ENCODE measurements at places on chromosomes 1 and 21.
A peak's percentile ranks its signal among the peaks of the same experiment; 100 is the strongest.

DNA sequence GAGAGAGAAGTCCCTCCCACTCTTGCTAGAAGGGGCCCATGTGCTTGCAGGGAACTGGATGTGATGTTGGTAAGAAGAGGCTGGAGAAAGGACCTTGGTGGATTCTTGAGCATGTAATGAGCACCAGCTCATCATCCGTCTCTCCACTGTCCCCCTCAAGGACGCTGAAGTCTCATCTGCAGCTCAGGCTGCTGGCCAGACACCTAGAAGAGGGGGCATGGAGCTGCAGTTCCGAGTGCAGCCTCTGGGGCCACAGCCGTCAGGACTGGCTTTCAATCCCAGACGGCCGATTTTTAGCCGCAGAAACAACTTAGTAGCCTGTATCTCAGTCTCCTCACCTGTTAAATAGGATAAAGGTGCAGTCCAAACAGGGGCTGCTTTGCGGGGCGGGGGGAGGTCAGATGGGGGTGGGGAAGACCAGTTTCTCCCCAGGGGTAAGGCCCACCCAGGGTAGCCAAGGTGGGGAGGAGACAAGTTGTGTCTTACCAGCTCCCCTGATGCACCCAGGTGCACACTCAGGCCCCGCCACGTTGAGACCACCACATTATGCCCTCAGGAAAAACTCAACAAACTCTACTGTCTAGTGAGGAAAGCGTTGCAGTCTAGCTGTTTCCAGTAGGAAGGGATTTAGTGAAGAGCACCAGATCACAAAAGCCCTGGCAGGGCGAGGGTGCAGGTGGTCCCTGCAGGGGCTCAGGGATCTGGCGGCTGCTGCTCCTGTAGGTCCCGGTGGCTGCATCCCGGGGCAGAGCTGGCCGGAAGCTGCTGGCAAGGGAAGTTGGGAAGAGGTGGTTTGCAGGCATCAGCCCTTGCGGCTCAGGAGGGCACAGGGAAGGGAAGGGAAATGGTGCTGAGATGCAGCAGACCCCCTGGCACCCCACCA lies 29.5 kb downstream of the LDLRAP1 start:
- DNase-seq = peak; percentile 81

DNA sequence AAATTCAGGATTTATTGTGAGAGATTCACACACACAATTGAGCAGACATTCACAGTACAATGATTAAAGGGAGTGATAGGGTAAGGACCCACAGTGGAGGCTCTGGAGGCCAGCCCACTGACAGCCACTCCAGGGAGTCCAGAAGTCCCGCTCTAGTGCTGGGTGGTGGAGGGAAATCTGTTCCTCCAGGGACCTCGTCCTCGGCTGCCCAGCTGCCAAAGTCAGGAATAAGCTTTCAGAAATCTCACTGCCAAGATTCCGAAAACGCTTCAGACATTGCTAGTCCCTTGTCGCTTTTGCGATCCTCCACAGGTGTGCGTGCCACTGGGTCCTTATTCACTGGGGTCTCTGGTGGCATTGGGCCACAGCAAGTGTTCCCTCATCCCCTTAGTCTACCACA lies 2.3 kb downstream of the MX1 start:
- no peak for DNase-seq

- no peak for DNase-seq
Observed at GRCh38 chr1:12572522-12572921, 45.5 kb downstream of the DHRS3 start.

DNA sequence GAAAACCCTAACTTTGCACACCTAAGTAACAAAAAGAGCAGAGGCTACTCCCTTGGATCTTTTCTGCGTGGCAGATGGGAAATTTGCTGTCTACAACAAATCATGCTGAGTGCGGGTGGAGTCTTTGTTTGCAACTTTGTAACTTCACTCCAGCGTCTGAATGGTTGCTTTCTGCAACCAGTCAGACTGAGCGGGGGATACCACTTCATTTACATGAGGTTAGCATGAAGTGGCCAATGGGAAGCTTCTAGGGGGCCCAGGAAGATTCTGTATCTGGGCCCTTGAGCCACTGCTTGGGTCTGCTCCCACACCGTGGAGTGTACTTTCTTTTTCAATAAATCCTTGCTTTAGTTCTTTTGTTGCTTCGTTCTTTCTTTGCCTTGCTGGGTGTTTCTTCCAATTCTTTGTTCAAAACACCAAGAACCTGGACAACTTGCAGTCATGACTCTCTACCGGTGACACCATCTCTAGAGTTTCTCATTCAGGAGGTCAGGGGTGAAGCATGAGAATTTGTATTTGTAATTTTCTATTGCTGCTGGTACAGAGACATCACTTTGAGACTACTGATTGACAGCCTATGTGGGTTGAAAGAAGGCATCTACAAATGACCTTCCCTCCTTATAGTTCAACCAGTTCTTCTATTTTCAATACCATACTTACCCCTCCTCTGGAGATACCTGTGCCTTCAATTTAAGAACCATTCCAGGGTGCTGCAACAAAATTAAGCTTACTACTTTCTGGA lies 55.8 kb upstream of the RC3H1 start:
- no peak for DNase-seq

- DNase-seq = no peak
Observed at GRCh38 chr1:99858286-99858685, 8.1 kb downstream of the AGL start.

- no peak for DNase-seq
Observed at GRCh38 chr21:25859235-25859929, 124.6 kb downstream of the GABPA start.

DNA sequence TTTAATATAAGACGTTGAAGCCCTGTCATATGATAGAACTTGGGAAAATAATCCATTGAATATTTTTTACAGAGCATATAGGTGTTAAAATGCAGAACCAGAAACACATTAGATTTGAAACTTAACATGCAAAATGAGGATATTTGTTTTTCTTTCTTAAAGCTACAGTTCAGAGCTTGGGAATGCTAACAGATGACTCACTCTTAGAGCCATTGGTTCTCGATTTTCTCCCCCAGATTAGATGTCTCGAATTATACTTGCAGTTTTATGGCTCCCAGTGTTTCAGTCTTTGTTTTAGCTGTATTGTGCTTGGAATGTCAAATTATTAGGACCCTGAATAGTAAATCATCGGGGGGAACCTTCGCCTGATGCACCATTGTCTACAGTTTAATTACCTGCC lies 575.7 kb upstream of the ZP4 start:
- peak; percentile 32 for DNase-seq

DNA sequence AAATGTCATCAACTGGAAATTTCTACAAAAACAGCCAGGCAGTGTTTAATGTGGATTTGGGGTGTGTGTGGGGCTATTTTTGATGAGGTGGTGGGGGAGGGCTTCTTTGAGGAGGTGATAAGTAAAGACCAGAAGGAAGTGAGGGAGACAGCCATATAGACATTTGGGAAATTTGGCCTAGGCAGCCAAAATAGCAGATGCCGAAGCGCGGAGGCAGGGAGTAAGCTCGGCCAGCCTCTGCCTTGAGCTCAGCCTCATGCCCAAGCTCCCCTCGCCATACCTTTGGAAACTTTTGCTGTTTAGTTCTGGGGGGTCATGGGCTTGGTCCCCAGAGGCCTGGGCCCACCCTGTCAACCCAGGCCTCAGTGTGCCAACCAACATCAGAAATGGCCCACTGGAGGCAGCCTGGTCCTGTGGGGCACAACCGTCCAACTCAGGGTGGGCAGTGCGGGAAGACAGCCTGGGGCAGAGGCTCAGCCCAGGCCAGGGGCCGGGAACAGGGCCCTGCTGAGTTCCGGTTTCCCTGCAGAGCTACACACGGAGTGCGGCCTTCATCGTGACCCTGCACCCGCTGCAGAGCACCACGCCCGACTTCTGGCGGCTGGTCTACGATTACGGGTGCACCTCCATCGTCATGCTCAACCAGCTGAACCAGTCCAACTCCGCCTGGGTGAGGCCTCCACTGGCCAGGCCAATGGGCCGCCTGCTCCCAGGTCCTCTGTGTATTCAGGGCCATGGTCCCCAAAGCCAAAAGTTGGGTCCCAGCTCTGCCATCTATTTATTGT lies 84.0 kb downstream of the PTPRU start:
- no peak for DNase-seq

DNA sequence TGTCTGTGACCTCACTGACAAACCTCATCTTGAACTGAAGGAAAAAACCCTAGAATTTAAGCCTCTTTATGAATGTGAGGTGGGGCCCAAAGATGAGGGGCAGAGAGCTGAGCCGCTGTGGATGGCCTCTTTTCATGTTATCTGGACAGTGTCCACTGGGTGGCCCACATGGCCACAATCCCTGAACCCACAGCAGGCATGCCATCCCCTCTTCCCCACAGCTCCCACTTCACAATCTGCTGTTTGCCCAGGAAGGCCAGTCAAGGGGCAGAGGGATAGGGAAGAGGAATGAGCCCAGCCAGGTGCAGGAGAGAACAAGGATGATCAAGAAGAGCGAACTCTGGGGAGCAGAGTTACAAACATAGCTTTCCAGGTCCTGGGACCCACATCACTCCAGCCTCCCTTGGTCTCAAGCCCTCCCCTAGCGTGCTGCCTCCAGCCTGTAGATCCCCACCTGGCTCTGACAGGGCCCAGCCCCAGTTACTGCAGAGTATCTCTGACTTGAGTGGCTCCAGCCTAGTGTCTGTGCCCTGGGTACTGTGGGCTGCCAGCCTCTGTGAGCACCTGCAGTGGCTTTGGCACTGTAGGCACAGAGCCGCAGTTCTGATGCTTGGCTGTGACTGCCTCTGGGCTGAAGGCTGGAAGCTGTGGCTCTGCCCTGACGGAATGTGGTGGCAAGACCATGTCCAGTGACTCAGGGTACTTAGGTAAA lies 1.9 kb upstream of the SLFNL1 start:
- peak; percentile 51 for DNase-seq

GRCh38 chr1:58981392-58981791 lies 197.5 kb upstream of the JUN start:
- DNase-seq = no peak

DNA sequence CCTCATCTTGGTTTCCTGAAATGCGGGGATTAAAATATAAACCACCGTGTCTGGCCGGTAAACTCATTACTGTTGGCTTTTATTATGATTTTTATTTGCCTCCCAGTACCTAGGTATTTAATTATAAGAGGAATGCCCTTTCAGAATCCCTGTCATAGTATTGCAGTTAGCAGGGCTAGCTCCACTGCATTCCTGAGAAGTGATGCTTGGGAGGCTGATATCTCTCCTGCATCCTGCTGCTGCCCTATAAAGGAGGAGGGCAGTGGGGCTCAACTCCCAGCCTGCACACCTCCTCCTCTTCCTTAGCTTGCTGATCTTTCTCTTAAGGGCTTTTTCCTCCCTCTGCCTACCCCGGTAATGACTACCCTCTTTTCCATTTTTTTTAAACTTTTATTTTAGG lies 19.9 kb upstream of the DISC1 start:
- DNase-seq = peak; percentile 38

GRCh38 chr1:233459470-233459945 lies 132.0 kb downstream of the MAP3K21 start:
- DNase-seq = no peak

DNA sequence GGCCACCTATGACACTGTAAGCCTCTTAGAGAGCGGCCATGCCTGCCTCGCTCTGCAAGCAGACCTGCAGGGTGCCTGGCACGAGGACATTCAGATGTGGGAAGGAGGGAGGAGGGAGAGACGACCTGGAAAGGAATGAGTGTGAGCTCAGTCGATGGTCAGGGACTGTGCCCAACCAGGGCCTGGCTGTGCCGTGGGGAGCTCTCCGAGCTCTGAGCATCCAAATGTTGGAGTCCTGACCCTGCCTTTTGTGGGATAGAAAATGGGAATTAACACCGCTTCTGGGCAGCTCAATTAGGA lies 7.3 kb downstream of the CSTB start:
- no peak for DNase-seq

GRCh38 chr1:7085521-7085920 lies 300.3 kb downstream of the CAMTA1 start:
- no peak for DNase-seq

- DNase-seq = peak; percentile 98
Observed at GRCh38 chr21:46079352-46080170, 18.4 kb upstream of the COL6A2 start.

- peak; percentile 93 for DNase-seq
Observed at GRCh38 chr1:90850898-90851710, 134.0 kb upstream of the BARHL2 start.

- no peak for DNase-seq
Observed at GRCh38 chr1:41882486-41882885, 36.2 kb downstream of the HIVEP3 start.

DNA sequence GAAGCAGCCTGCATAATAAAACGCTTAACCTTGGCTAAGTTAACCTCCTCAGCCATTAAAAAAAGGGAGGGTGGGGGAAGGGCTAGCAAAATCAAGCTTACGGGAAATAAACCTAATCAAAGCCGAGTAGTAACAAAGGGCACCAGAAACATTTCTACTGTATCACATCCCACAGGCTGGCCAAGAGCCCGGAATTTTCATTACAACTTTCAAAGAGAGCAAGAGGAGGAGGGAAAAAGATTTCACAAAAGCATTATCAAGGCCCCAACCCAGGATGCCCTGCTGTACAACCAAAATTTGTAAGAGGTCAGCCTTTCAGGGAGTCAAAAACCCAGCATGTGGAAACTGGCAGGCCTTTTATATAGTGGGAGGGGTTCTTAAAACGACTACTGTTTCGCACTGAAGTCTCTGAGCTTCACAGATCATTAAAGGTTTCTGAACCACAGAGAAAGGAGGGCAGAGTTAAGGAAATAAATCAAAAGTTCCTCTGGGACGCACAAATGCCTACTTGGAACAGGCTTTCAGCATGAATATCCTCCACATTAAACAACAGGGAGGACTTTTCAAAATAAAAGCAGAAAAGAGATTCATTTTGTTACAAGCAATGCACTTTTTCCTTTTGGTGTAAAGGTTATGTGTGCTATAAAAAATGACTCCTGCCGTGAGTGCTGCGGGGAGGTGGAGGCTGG lies 90.4 kb downstream of the SLC45A1 start:
- peak; percentile 80 for DNase-seq

- no peak for DNase-seq
Observed at GRCh38 chr1:232016616-232017015, 390.0 kb downstream of the DISC1 start.

DNA sequence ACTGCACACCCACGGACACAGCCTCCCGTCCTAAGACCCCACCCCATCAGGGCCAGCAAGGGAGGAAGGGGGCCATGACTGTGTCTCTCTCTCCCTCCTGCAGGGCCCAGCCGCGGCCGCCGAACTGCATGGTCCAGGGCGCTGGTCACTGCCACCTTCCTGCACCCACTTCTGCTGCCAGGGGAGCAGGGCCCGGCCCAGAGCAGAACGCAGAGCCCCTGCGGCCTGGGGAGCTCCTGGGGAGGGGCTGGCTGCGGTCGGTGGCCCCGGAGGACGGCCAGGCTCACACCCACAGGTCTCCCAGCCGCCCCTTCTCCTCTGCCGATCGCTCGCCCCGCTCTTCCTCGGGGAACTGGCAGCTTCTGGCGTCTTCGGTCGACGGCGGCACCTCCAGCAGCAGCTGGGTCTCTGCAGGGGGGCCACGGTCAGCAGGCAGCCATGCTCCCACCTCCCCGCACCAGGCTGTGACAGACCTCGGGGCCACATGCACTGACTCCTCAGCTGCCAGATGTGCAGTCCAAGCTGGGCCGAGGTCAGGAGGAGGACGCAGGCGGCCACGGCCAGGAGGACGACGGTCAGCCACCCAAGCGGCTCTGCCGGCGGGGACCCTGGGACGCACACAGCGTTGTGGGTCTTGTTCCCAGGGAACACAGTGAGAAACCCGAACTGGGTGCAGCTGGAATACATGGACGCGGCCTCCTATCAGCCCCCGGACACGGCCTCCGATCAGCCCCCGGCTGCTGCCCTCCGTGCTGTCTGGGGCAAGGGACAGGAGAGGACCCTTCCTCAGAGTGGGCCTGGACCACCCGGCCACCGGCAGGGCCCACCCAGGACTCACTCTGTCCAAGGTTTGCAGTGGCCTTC lies 2.6 kb downstream of the TNFRSF18 start:
- no peak for DNase-seq

GRCh38 chr1:203870245-203870644 lies 8.8 kb downstream of the SNRPE start:
- peak; percentile 43 for DNase-seq

All from GM23248 (cell line).